Esophagus squamous epithelium (tissue), 5 donors: ENCODE measurements at places on chromosomes 12 and 14.

GRCh38 chr14:35556548-35556947 lies 22.6 kb downstream of the INSM2 start:
- DNase-seq: no peak
- no peak overlapping the region for H3K4me3 ChIP-seq
- no peaks in the 10 kb centered on the region for H3K36me3 ChIP-seq
- no peak overlapping the region for H3K27ac ChIP-seq

GRCh38 chr14:100677152-100677551 lies 49.5 kb upstream of the DLK1 start:
- H3K27me3 ChIP-seq: no peaks in the 10 kb centered on the region
- H3K4me1 ChIP-seq: peaks cover 11% of the 10 kb centered on the region
- no peak for DNase-seq
- peak overlapping the region; percentile 48 for H3K27ac ChIP-seq

- H3K4me3 ChIP-seq: no peak overlapping the region
- H3K27me3 ChIP-seq: no peaks in the 10 kb centered on the region
- no peaks in the 10 kb centered on the region for H3K36me3 ChIP-seq
- peaks cover 21% of the 10 kb centered on the region for H3K4me1 ChIP-seq
- H3K27ac ChIP-seq: no peak overlapping the region
Measured at GRCh38 chr12:659090-659683, 4.1 kb downstream of the NINJ2 start.

DNA sequence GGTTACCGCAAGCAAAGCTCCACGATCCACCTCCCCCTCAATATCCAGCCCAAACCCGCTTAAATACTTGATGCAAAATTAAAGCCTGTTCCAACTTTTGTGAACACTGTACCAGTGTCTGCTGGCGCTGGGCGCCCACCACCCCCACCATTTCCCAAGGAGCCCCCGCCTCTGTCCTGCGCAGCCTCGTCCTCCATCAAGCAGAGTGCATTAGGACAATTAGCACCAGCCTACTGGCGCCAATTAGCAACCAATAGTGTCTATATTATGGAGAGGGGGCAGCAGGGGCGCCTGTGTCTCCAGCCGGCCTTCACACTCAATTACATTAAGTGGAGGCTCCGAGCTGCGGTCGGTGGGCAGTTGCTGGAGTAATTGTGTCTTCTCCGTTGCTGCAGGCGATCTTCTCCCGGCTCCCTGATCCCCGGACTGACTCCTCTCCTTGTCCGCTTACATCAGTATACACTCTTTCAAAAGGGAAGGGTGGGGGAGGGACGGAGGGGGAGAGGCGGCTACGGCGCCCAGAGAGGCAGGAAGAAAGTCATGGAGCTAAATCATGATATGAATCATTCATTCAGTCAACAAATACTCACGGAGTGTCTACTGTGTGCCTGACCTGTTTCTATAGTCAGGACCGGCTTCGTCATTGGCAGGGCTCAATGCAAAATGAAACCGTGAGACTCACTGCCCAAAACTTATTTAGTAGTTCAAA lies 707.3 kb downstream of the MED13L start:
- no peak for DNase-seq
- no peaks in the 10 kb centered on the region for H3K27me3 ChIP-seq
- H3K4me3 ChIP-seq: no peak overlapping the region
- H3K27ac ChIP-seq: no peak overlapping the region
- H3K36me3 ChIP-seq: no peaks in the 10 kb centered on the region

DNA sequence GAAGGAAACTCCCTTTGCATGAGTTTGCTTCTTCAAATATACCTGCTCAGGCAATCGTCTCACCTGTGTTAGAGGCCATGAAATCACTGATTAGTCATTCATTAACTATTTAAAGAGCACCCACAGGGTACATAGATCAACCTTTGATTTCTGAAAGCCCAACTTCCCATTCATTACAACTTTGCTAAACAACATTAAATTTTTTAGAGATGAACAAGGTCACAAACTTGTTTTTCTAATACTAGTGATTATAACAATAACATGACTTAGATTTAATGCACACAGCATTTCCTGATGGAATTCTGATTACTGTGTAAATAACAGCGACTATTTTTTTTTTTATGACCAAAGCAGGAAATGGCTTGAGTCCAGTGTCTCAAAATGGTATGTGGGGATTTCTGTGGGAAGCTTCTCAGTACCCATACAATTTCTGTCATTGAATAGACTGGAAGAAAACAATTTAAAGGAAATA lies 5.4 kb upstream of the ERO1A start:
- H3K27me3 ChIP-seq: no peaks in the 10 kb centered on the region
- DNase-seq: no peak
- H3K4me3 ChIP-seq: no peak overlapping the region
- H3K4me1 ChIP-seq: no peaks in the 10 kb centered on the region
- no peaks in the 10 kb centered on the region for H3K36me3 ChIP-seq

DNA sequence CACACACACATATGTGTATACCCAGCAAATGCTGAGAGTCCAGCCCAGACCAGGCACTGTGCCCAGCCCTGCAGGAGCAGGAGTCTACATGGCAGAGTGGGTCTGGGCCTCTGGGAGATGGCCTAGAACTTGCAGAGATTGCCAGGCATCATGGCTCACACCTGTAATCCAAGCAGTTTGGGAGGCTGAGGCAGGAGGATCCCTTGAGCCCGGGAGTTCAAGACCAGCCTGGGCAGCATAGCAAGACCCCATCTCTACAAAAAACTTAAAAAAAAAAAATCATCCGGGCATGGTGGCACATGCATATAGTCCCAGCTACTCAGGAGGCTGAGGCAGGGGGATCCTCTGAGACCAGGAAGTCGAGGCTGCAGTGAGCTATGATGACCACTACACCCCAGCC lies 20.8 kb upstream of the MLXIP start:
- H3K4me1 ChIP-seq: peaks cover 9% of the 10 kb centered on the region
- H3K4me3 ChIP-seq: no peak overlapping the region
- H3K36me3 ChIP-seq: peaks cover 63% of the 10 kb centered on the region
- H3K27ac ChIP-seq: no peak overlapping the region
- no peaks in the 10 kb centered on the region for H3K27me3 ChIP-seq

- no peak overlapping the region for H3K27ac ChIP-seq
- no peaks in the 10 kb centered on the region for H3K4me1 ChIP-seq
- no peaks in the 10 kb centered on the region for H3K36me3 ChIP-seq
- no peak for DNase-seq
- H3K27me3 ChIP-seq: peaks cover 4% of the 10 kb centered on the region
- no peak overlapping the region for H3K4me3 ChIP-seq
Measured at GRCh38 chr14:78129375-78129774, 40.8 kb upstream of the NRXN3 start.

DNA sequence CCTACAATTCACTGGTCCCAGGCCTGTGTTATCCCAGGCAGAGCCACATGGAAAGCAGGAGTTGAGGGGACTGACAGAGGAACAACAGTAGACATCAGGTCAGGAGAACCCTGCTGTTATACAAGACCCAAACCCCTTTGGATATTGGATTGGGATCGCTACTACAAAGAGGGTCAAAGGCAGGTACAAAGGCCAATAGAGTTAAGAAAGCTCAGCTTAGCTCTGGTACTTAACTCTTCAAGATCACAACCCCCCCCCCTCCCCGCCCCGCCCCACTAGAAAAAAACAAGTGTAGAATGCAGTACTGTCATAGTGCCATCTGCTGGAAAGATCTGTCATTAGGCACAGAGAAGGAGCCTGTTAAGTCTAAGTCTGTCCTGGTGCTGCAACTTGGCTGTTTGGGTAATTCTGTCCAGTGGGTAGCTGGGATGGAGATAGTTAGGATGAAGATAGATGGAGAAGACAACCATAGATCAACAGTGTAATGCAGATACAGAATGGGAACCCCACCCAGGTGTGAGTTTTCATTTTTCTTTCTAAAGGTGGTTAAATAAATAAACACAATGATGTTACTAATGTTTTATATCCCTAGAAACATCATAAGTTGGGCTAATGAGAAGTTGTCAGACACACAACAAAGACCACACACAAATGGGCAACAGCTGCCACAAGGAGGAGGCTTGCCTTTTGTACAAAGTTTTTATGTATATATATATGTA lies 17.2 kb downstream of the REM2 start:
- H3K27ac ChIP-seq: peak overlapping the region; percentile 58
- peaks cover 8% of the 10 kb centered on the region for H3K4me1 ChIP-seq
- no peaks in the 10 kb centered on the region for H3K27me3 ChIP-seq
- no peak overlapping the region for H3K4me3 ChIP-seq
- no peak for DNase-seq

DNA sequence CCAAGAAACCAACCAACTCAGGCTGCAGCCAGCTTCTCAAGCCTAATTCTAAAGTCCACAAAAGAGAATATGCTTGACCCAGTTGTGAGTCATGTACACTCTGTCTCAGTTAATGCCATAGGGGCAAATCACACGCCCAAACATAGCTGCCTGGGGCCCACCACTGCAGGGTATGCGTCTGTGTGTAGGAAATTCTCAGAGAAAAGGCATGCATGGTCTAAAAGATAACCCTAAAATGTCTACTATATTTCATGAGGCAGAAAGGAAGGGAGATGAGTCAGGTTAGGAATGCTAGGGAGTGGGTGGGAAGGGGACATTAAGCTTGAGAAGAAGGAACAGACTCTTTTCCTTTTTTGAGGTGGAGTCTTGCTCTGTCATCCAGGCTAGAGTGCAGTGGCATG lies 22.3 kb upstream of the SPTLC2 start:
- H3K27me3 ChIP-seq: no peaks in the 10 kb centered on the region
- no peaks in the 10 kb centered on the region for H3K36me3 ChIP-seq
- no peak for DNase-seq
- no peak overlapping the region for H3K27ac ChIP-seq

DNA sequence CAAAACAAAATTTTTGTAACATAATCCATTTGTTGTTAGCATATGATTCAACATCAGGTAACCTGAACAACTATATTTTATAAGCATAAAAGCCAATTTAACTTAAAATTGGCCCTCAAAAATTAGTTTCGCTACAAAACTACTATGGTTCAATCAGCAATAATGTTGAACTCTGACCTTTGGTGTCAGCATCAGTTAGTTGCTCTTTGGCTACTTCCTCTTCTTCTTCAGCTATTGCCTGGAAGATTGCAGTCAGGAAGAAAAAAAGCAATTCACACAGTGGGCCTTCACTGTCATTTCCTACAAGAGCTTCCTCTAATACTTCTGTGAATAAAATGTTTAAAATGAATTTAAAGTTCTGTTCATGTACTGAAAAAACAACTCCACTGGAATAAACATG lies 78.2 kb upstream of the CFL2 start:
- no peak overlapping the region for H3K4me3 ChIP-seq
- no peak for DNase-seq
- H3K4me1 ChIP-seq: no peaks in the 10 kb centered on the region
- no peak overlapping the region for H3K27ac ChIP-seq

DNA sequence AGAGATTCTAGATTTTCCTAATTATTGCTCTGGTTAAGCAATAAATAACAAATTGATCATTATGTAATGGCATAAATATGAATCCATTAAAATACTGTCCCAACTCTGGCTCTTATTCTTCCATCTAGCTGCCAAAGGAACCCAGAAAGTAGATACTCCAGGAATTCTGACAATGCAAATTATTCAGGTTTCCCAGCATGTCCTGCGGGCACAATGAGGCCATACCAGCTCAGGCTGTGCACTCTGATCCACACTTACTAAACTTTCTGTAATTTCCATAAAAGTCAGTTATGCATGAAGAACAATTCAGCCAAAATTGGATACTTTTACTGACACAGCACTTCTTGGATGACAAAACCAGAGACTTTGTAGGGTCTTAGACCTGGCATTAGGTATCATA lies 576.3 kb downstream of the KCNH5 start:
- no peaks in the 10 kb centered on the region for H3K27me3 ChIP-seq
- no peaks in the 10 kb centered on the region for H3K4me1 ChIP-seq
- no peaks in the 10 kb centered on the region for H3K36me3 ChIP-seq
- DNase-seq: no peak
- no peak overlapping the region for H3K27ac ChIP-seq
- H3K4me3 ChIP-seq: no peak overlapping the region

GRCh38 chr12:1993871-1994371 lies 10.3 kb downstream of the DCP1B start:
- no peak overlapping the region for H3K4me3 ChIP-seq
- peaks cover 6% of the 10 kb centered on the region for H3K4me1 ChIP-seq
- no peaks in the 10 kb centered on the region for H3K36me3 ChIP-seq
- H3K27ac ChIP-seq: peak overlapping the region; percentile 51
- DNase-seq: no peak

DNA sequence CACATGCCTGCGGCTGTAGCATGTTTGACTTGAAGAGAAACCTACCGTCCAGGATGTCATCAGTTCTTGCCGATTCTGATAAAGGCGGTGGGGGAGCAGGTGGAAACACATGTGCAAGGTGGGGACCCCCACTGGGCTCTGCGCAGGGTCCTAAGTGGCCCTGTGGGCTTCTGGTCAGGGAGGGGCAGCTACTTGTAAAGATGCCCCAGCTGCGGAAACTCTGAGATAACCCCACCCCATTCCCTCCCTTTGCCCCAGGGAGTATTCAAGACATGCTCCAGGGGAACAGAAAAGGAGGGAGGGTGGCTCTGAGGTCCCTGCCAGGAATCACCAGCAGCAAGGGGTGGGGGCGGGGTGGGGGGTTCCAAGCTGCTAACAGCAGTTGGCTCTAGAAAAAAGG lies 67.6 kb downstream of the PIWIL1 start:
- no peaks in the 10 kb centered on the region for H3K4me1 ChIP-seq
- H3K4me3 ChIP-seq: no peak overlapping the region
- no peak overlapping the region for H3K27ac ChIP-seq
- no peak for DNase-seq
- H3K36me3 ChIP-seq: no peaks in the 10 kb centered on the region
- no peaks in the 10 kb centered on the region for H3K27me3 ChIP-seq

DNA sequence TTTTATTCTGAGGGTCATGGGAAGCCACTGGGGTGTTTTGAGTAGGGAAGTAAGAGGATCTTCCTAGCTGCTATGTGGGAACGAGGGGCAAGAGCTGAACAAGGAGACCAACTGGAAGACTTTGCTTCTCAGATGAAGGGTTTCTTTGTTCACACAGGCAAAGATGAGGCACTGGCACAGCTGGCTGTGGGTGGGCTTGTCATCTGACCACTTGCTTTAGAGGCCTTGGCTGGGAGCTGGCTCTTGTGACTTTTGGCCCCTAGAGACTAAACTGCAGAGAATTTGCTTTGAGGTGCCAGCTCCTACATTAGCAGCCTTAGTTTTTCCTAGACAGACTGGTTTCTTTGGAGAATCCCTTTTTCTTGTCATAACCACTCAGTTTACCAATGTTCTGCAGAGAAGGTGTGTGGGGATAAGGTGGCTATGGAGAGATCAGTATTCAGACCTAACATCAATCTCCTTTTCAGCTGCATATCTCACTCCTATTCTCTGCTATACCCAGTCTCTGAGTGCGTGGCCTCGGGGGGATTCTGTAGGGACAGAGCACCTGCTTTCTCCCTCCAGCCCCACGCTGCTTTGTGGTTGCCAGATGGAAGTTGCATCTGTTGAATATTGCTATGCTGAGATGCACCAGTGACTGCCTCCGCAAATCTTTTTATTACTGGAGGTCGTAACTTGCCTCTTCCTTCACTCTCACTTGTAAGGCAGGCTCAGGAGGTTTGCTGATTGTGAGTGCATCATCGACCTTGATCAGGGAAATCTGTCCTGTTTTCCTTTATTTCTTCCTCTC lies 12.7 kb downstream of the PPP2R5C start:
- no peaks in the 10 kb centered on the region for H3K27me3 ChIP-seq
- H3K27ac ChIP-seq: no peak overlapping the region
- no peaks in the 10 kb centered on the region for H3K36me3 ChIP-seq
- DNase-seq: no peak
- H3K4me1 ChIP-seq: peaks cover 2% of the 10 kb centered on the region

- H3K4me3 ChIP-seq: no peak overlapping the region
- peaks cover 100% of the 10 kb centered on the region for H3K36me3 ChIP-seq
- H3K27me3 ChIP-seq: no peaks in the 10 kb centered on the region
- peaks cover 18% of the 10 kb centered on the region for H3K4me1 ChIP-seq
- no peak for DNase-seq
- peak overlapping the region; percentile 47 for H3K27ac ChIP-seq
Measured at GRCh38 chr12:57280211-57281062, 29.4 kb upstream of the STAC3 start.
